Activated naive CD4-positive, alpha-beta T cell treated with anti-CD3 and anti-CD28 coated beads for 36 hours (primary cell): ENCODE measurements at places on chromosomes 11 and 22.

DNA sequence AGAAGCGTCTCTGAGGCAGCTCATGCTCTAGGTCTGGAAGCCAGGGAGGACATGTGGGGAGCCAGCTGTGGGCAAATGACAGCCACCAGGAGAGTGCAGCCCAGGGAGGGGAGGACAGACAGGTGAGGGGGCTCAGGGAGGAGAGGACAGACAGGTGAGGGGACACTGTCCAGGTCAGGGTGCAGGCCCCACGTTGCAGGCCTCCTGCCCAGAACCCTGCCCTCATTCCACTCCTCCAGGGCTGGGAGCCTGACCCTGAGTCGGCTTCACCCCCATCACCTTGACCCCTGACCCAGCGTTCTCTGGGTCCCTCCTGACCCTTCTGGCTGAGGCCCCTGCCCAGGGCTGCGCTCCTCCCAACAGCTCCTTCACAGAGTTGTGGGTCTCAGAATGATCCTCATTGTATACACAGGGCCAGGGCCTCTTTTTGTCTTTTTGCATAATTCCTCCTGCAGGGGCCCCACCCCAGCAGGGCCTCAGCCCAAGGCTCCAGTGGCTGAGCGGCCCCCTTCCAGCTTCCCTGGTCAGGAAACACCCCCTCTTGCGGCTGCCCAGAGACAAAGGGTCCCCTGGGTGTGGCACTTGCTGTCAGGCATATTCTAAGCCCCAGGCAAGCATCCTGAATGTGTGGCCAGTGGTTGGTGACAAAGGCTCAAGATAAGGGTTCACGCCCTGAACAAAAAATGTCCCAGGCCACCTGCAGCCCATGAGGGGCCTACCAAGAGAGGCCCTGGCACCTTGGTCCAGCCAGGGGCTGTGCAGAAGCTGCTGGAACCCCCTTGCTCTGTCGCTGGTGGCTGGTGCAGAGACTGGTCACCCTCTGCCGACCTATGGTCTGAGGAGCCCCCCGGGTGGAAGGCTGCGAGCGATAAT, 853.0 kb downstream of the BRD1 start:
- no peak for DNase-seq

- no peak for DNase-seq
Measured at GRCh38 chr11:45988921-45989320, 66.5 kb downstream of the LARGE2 start.

- DNase-seq, result no peak
Measured at GRCh38 chr11:29119707-29120618, 896.9 kb downstream of the KCNA4 start.

- no peak for DNase-seq
Measured at GRCh38 chr11:134082990-134083389, 14.1 kb downstream of the JAM3 start.

DNA sequence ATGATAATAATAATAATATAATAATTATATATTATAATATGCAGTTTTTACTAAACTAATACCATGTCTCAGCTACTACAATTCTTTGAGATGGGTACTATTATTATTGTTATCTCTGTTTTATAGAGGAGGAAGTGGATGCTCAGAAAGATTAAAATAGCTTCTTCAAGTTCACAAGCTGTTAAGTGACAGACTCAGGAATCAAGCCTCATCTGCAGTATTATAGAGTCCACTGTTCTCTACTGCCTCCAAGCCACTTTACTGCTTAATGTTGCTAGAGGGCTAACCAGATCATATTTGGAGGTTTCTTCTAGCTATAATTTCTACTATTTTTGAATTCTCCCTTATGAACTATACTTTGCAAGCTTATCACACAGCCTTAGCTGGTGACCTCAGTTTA, 62.7 kb downstream of the CSTPP1 start:
- no peak for DNase-seq

DNA sequence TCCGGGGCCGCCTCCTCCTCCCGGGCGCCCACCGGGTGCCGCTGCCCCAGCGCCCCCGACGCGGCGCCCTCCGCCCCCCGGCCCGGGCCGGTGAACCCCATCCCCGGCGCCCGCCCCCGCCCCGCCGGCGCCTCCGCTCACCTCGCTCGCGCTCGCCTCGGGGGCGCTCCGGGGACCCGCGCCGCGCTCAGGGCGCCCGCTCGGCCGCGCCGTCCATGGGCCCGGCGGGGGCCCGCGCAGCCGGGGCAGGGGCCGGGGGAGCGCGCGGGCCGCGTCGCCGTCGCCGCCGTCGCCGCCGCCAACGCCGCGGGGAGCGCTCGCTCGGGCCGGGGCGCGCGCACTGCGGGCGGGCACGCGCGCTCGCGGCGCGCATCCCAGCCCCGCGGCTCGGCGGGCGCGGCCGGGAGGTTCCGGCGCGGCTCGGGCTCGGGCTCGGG, 293 bp downstream of the DUSP8 start:
- no peak for DNase-seq

DNA sequence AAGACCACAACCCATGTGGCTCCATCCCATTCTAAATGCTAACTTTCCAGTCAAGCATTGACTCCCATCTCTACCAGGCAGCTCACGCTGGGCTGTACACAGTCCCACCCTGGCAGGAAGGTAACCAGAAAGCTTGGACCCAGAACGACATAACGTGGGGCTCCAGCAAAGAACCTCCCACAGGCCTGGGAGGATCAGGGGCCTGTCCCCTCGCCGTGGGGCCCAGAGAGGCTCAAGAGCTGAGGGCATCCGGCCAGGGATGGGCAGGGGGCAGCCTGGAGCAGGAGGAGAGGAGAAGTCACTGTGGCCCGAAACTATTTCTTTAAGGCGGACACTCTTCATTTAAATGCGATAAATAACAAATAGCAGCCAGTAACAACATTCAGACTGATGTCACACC, 169.9 kb downstream of the SHANK2 start:
- no peak for DNase-seq

- DNase-seq, result no peak
Measured at GRCh38 chr11:44127130-44127529, 31.7 kb downstream of the EXT2 start.

- DNase-seq, result no peak
Measured at GRCh38 chr11:119637481-119637880, 91.5 kb downstream of the NECTIN1 start.

- no peak for DNase-seq
Measured at GRCh38 chr11:788953-789940, 643 bp downstream of the CEND1 start.

DNA sequence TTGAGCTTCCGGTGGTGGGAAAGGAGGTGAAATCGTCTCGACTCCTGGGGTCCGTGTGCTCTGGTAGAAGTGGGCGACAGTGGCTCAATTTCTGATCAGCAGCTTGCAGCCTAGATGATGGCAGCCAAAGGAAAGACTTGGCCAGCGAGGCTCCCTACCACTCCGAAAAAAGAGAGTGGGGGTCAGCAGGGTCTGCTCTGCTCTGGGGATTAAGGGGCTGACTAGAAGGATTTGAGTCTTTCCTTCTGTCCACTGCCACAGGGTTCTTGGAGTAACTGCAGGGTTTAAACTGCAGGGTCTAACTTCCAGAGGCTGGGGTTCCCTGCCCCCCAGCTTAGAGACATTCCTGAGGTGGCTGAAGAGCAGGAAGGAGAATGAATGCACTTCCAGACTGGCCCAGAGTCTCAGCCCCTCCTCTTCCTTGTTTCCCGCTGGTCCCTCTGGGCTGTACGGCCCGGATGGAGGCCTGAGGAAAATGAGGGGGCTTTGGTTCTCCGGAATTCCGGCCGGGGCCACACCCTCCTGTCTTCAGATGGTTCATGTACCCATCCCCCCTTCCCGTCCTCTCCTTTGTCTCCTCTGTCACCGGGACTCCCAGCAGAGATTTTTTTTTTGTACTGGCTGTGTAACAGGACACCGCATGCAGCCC, 907 bp downstream of the SERPINH1 start:
- no peak for DNase-seq

GRCh38 chr22:25143156-25144076, 56.2 kb upstream of the CRYBB3 start:
- no peak for DNase-seq

DNA sequence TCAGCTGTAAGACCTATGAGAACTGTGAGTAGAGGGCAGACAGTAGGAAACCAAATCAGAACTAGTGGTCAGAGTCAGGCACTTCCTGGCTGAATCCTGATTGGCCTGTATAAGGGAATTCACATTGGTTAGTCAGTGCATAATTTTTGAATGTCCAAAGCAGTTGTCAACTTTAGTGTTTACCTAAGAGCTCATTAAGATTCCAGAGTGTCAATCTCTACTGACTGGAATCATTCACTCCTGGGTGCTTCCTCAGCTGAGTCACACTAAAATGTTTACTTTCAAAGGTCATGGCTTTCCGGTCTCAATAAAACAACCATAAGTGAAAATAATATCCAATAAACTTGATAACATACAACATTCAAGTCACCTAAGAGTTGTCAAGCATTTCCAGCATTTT, 306.1 kb downstream of the C11orf87 start:
- no peak for DNase-seq

- peak; percentile 19 for DNase-seq
Measured at GRCh38 chr22:31229402-31230079, 17.4 kb downstream of the LIMK2 start.

GRCh38 chr22:26362471-26362870, 66.6 kb upstream of the ASPHD2 start:
- DNase-seq, result no peak

DNA sequence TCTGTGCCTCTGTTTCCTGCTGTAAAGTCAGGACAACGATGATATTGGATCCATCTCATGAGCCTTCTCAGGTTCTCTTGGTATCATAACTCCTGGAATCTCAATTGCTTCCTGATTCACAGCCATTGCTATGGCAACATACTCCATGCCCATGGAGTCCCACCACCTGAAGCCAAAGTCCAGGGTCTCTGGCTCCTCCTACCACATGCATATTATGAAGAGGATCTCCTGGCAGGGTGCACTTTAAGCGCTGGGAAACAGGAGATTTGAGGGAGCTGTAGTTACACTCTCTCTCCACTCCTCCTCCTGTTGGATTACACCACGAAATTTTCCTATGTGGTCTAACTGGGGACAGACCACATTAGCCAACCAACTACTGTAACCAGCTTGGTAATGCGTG, 130.9 kb upstream of the SEZ6L start:
- no peak for DNase-seq

DNA sequence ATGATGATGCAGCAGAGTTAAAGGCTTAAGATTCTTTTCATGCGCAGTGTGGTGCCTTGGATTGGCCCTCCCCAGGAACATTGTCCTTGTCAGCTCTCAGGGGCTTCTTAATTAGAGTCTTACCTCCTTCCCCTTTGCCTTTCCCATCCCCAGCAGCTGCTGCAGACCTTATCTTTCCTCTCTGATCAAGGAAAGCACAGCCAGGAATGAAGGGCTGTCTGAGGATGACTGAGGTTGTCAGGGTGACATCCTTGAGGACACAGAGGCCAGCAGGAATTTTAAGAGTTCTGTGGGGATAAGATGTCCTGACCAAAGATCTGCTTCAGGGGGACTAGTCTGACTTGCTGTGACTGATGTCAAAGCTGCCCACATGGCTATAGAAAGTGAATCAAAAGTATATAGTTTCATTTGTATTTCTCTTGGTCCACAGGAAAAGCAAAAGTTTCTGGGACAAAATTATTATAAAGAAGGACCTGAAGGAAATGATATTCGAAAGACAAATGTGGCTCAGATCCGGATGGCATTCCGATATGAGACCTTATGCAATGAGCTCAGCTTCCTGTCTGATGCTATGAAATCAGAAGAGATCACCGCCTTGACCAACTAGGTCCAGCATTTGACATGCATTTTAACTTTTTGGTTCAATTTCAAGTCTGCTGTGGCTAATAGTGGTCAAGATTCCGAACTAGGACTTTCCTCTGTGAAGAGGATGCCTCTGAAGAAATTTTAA, 35.5 kb downstream of the RNF141 start:
- DNase-seq, result no peak

DNA sequence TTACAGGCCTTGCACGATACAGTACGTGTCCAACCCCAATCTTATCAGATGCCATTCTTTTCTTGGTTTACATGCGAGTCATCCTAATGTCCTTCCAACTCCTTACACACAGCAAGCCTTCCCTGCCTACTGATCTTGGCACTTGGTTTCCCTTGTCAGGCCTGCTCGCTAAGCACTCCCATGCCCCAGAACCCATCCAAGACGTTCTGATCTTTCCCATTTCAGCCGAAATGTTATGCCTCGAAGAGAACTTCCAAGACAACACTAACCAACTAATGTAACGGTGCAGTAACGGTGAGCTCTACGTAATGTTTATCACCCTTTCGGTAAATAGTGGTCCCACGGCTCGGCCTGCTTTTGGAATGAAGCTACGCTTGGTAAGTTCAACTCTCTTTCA, 521 bp downstream of the PES1 start:
- DNase-seq, result no peak
